Fibroblast of pulmonary artery (primary cell): ENCODE measurements at places on chromosomes 12 and 14.

DNA sequence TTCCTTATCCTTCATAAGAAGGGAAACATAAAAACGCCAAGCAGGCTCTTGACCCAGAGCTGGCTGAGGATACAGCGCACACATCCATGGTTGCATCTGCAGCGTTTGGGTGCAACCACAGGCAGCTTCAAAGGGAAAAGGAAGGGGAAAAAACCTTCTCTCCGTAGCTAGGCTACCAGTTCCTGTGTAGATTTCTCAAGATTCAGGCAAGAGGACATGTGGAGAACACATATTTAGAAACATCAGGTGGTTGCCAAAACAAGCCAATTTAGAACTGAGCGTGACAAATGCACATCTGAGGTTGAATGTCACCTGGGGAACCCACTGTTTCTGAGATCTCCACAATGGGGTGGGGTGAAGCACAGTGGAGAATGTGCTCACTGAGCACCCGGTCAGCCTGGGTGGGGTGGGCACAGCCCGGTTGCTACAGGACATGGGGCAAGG lies 78.3 kb upstream of the BDKRB2 start:
- no peak for DNase-seq

DNA sequence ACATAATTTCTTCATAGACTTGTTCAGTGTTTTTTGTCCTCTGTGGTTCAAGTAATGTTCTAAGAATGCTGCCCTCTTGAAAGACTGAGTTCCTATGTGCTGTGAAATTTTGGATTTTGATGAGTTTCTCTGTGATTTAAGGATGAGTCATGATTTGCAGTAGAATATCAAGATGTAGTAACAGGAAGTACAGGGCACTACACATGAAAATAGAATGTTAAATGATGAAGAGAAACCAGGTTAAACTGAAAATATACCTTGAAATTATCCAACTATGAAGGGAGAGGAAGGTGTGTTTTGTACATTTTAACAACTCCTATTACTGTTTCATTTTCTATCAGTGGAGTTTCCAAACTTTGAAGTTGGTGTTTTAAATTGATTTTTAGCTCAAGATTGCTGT lies 4.8 kb downstream of the ELK3 start:
- peak; percentile 86 for DNase-seq

DNA sequence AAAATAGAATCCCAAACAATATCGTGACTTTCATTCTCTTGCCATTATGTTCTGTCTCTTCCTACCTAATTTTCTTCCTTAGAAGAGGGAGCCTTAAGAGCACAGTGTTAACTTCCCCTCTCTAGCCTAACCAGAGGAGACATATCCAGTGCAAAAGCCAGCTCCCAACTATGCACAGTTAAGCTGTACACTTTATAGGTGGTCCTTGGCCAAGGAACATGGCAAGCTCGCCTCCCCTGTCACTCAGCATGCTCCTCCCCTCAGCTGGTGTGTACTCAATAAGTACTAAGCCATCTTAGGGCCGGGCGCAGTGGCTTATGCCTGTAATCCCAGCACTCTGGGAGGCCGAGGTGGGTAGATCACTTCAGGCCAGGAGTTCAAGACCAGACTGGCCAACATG lies 255.1 kb upstream of the TMPO start:
- no peak for DNase-seq

DNA sequence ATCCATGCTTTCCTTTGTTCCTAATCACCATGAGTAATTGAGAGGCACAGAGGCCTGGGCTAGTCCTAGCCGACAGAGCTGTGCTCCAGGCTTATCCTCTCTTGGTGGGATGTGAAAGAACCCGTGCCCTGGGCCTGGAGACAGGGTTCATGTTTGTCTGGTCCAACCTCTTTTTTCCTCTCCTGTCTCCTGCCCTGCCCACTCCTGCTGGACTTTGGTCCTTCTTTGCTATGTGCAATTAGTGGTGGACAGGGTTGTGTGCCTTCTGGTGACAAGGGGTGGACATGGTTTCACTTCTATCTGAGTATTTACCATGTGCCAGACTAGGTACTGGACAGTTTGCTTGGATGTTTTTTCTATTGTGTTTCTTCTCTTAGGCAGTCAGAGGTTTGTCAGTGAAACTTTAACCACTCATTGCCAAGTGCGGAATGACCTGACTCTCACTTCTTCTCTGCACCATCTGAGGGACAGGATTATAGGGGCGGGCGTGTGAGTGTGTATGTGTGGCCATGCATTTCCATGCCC lies 126.1 kb downstream of the SMOC1 start:
- no peak for DNase-seq

- no peak for DNase-seq
Measured at GRCh38 chr12:92574911-92575570, 127.7 kb upstream of the PLEKHG7 start.

GRCh38 chr14:51328772-51329353 lies 88.8 kb downstream of the TMX1 start:
- peak; percentile 59 for DNase-seq

DNA sequence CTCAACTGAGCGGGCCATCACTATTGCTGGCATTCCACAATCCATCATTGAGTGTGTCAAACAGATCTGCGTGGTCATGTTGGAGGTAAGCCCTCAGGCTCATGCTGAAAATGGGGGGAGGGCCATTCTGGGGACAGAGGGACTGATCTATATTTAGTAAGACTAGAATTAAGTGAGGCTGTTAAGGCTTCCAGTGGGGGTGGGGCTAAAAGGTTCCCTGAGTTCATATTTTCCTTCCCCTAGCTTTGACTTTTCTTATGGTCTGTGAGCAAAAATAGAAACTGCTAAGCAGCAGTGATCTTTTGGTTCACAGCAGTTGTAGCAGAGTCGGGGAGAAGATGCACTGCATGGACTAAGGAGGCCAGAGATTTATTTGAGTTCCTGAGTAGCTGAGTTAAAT lies 9.2 kb downstream of the PCBP2 start:
- DNase-seq = no peak
